ENCODE measurements at places on chromosomes 7 and 10.

DNA sequence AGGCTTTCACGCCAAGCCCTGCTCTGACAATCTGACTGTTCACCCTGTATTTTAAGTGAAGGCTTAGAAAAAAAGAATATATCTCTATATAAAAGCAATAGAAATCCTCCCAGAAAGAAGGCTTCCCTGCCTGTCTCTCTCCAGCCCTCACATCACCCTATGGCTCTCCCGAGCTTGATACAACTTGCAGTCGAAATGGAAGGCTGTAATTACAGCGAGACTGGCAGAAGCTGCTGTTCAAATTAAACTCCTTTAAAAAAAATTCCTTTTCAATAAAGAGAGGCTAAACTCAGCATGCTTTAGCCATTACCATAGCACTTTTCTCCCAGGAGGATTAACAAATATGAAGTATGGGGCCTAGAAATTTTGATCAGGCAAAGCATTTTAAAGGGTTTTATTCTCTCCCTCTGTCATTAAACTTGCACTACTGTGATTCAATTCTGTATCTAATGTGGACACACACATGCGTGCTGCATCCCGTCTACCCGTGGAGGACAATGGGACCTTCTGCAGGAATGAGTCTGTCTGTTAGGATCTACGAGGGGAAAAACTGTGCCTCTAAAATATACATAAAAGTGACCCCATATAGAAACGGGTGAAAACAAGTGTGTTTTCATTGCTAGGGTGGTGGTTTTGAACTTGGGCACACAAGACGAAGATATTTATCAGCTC, 223.8 kb downstream of the USP6NL start:
- DNase-seq, result no peak

DNA sequence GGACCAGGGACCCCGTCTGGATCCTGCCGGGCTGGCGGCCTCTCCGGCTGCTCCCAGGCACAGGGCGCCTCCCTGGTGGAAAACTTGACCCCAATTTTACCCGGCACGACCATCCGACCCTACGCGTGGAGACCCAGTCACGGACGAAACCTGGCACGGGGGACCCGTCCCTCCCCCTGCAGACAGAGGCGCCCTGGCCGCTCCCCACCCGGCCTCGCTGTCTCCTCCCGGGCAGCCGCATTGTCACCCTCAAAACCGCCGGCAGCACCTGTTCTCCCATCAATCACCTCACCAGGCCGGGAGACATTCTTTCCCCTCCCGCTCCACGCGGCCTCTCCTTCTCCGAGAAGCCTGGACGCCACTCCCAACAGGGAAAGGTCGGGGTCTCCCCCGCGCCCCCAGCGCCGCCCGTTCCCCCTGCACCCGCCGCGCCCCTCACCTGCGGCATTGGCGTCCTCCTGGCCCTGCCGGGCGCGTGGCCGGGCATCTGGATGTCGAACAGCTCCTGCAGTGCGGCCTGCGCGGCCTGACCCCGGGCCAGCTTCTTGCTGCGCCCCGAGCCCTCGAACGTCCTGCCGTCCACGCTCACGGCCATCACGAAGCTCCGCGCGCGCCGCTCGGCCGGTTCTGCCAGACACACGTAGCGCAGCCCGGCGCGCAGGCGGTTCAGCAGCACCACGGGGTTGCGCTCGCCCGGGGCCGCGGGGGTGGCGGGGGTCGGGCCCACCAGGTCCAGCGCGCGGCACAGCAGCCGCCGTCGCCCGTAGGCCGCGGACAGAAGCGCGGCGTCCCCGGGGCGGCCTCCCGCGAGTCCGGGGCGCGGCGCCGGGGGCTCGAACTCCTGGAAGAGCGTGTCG, 306.6 kb downstream of the WDR37 start:
- no peak for DNase-seq

DNA sequence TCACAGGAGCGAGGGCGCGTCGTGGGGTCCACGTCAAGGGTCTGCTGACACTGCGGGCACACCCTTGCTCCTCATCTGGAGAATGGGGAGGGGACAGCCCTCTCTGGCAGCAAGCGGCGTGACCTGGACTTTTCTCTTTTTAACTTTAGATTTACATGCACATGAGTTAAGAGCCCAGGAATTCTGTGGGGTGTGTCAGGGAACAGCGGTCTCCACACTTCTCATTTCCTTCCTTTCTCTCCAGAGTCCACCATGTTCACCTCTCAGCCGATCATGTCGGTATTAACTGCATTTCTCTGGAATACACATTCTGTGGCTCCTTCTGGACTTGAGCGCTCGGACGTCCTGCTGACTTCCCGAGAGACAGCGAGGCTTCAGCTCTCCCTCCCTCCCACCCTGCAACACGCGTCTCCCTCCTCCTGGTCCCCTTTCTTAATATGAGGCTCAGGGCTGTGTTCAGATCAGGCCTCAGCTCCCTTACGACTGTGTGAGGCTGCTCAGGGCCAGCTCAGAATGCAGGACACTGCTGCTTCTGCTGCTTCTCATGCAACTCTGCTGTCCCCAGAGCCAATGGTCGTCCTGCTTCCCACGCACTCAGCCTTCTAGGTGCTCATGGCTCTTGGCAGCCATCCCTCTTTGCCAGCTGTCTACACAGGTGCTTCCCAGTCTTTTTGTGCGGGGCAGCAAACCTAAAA, 261.3 kb downstream of the ELFN1 start:
- no peak for DNase-seq

DNA sequence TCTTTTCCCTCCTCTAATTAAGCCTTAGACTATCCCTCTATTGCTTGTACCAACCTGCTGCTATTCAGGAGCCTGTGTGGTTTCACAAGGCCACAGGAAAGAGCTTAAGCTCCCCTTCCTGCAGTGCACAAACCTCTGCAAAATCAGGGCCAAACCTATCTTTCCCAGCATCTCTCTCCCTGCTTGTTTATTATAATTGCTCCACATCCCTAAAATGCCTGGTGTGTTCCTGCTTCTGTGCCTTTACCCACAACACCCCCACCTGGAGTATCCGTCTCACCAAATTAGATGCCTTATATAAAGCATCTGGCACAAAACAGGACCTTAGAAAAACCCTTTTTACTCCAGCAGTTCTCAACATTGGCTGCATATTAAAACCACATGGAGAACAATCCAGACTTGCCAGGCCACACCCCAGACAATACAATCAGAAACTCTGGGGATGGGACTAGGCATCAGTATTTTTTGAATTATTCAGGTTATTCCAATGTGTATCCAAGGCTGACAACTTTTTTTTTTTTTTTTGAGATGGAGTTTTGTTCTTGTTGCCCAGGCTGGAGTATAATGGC, 16.7 kb downstream of the SEC31B start:
- no peak for DNase-seq

DNA sequence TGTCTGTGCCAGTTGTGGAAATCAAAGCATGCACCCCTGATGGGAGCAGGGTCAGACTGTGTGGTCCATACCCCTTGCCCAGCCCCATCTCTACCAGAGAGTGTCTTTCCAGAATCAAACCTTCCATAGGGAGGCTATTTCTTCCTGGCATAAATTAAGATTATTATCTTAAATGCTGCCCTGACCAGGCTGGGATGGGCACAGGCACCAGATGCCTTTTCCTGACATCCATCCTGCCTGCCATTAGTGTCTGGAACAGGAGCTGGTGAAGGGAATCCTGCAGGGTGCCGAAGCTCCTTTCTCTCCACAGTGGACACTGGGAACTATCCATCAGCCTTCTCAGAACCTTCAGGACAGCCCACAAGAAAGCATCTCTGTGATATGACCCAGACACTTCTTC, 296.3 kb downstream of the GRID1 start:
- no peak for DNase-seq

DNA sequence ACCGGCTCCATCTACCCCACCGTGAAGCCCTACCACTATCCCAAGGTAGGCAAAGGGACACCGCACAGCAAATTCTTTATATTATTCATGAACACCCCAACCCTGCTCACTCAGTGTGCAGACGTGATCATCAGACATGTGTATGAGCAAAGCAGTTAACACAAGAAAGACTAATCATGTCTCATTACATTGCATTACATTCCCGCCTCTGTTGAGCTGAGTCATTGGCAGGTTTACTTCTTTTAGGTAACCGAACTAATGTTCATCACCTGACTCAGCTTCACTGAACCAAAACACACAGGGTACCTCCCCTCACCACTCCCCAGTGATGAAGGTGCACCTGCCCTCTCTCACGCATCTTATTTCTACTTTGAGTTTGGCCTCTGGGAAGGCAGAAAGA, 233.4 kb downstream of the PAXIP1 start:
- no peak for DNase-seq

DNA sequence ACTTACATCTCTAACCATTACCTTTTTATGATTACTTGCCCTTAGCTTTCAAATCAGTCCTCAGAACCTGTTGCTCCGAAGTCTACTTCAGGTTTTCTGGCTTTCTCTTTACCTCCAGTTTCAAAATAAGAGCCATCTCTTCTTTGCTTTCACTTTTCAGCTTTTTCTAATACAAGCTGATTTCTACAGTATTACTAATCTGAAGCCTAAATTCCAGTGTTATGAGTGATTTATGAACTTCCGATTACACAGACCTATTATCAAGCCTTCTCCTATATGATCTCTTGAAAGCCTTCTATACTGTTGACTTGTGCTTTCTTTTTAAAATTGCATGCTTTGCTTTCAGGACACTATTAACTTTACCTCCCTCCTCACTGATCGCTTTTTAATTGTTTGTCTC, 1307.8 kb upstream of the CELF2 start:
- DNase-seq, result no peak

GRCh38 chr7:82593780-82594179, 150.2 kb upstream of the CACNA2D1 start:
- DNase-seq, result no peak

GRCh38 chr10:75126277-75126676, 14.8 kb downstream of the SAMD8 start:
- no peak for DNase-seq

DNA sequence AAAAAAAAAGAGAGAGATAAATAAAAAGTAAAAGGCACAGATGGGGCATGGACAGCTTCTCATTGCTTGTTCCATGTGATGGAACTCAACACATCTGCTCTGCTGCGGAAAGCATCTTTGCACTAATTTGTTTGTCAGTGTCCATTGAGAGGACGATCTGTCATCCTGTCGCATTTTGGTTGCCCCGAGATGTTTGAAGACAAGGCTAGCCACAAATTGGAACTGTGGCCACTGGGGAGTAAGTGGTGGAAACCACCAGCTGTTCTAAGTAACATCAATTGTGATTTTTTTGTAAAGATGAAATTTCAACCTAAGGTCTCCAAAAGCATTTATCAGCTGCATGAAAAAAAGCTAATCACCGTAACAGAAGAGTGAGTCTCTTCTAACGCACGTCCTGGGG, 312.7 kb downstream of the ADARB2 start:
- DNase-seq, result no peak

DNA sequence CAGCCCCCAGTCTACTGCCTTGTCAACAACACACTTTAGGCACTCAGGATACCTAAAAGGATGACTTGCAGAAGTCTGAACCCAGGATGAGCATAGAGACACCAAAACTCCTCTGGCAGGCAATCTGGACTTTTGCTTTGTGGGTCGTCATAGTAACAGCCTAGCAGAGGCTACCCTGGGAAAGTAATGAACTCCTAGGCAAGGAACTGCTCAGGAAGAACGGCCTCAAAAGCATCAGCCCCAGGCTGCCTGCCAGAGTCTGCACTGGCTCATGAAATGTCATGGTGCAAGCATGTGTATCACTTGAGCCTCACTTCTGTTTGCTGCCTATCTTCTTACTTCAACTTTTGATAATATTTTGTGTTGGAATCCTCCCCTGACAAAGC, 715.1 kb downstream of the GRID1 start:
- DNase-seq, result no peak

DNA sequence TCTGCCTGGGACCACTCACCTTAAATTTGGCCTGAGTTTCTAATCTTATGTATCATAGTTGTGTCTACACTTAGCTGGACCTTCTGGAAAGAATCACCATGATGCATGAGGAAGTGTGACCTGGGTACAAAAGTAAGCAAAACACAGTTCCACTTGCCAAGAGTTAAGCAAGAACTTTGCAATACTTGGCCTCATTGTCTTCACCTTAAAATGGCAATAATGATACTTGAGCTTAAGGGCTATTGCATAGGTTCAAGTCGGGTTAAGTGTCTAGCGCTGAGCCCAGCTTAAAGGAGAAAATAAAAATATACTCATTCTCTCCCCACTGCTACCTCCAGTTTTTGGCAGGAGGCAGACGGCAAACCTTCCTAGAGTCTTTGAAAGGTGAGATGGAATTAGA, 133.9 kb upstream of the BMPER start:
- DNase-seq, result no peak

- DNase-seq, result no peak
Observed at GRCh38 chr7:94178230-94178629, 174.1 kb upstream of the BET1 start.

DNA sequence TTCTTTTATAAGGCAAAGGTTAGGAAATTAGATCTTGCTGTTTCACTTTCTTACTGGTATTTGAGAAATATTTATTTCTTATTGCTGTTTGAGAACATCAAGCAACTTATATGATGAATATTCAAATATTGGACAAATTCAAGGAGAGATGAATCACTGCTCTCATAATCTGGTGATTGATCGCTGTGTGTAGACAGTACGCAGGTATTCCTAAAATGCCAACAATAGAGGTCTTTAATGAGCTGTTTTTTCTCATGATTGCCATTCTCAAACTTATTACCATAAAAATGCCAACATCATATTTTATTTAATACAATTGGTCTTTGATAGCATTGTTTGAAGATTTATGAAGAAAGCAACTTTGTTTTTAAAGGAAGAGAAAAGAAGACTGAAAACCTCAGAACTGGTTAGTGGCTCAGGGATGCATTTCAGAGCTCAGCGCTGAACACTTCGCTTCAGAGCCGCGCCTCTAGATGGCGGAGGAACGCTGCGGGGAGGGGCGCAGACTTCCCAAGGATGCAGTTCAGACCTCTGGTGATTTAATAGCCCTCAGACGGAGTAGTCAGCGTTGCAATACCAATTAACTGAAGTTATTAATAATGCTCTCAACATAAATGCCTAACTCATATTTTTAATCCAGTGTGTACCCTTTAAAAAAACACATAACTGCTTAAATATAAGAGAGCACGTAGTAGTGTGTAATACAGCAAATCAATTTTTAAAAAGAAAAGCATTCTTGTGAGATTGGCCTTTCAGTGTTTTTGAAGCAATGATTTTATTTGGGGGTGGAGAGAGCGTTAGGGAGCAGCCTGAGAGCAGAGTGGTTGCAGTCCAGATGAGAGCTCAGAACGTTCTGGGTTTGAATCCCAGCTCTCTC, 38.5 kb upstream of the STEAP4 start:
- DNase-seq, result no peak

GRCh38 chr10:60009710-60010383, 103.5 kb upstream of the CCDC6 start:
- no peak for DNase-seq

- no peak for DNase-seq
Observed at GRCh38 chr7:41732843-41733306, 30.0 kb upstream of the INHBA start.

DNA sequence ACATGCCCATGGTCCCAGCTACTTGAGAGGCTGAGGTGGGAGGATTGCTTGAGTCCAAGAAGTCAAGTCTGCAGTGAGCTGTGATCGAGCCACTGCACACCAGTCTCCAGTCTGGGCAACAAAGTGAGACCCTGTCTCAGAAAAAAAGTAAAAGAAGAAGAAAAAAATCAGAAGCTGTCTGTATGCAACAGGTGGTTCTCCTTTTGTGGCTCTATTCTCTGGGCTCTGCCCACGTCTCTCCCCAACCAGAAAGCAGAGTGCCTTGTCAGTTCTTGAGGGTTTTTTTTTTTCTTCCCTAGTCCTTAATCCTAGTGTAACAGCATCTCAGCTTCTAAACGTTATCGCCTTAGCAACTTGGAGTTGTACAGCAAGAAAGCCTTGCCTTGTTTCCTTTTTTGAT, 89.5 kb downstream of the PRKCQ start:
- no peak for DNase-seq

GRCh38 chr10:52993109-52993508, 220.5 kb upstream of the MBL2 start:
- no peak for DNase-seq

- DNase-seq, result no peak
Observed at GRCh38 chr10:25831080-25831479, 102.9 kb upstream of the MYO3A start.
